Frontal cortex (tissue), 4 donors: ENCODE measurements at places on chromosomes 5 and 9. TPM values are rescaled to one million over a fixed set of nuclear protein-coding genes. Genes with fewer than 3 reads are reported as not detected.

Gene PCDHB7
- total RNA-seq, result 9.8 TPM

Gene PCDHA13
- total RNA-seq, result 13.5 TPM

Gene SCGB3A2
- total RNA-seq, result not detected

Gene ZNF367
- 4.1 TPM for total RNA-seq

Gene FAM240B
- not detected for total RNA-seq

Gene FOXE1
- not detected for total RNA-seq

Gene LRRC14B
- 1.2 TPM for total RNA-seq

Gene FSTL4
- 0.82 TPM for total RNA-seq

Gene FOXD4L5
- total RNA-seq, result under 0.01 TPM

Gene RASEF
- 0.41 TPM for total RNA-seq

Gene AK1
- 25.7 TPM for total RNA-seq

Gene ECM2
- total RNA-seq, result 3.3 TPM

Gene MAN1B1
- 42.0 TPM for total RNA-seq

Gene SUSD3
- total RNA-seq, result 0.41 TPM

Gene CXCL14
- total RNA-seq, result 7.7 TPM

Gene KCNMB1
- under 0.01 TPM for total RNA-seq

Gene LVRN
- 1.6 TPM for total RNA-seq

Gene OR1N2
- total RNA-seq, result not detected

Gene IER5L
- total RNA-seq, result 33.8 TPM

Gene NRARP
- total RNA-seq, result 3.7 TPM

Gene PLCXD3
- 9.8 TPM for total RNA-seq

Gene PELO
- 33.0 TPM for total RNA-seq

Gene GALNT12
- total RNA-seq, result 0.82 TPM

Gene ZNF483
- total RNA-seq, result 37.1 TPM

Gene TAF11L7
- total RNA-seq, result not detected

Gene CCDC69
- total RNA-seq, result 0.41 TPM
